ENCODE measurements at places on chromosomes 1 and 21.

- DNase-seq, result peak; percentile 58
Measured at GRCh38 chr1:29453502-29454240, 217.3 kb downstream of the PTPRU start.

- no peak for DNase-seq
Measured at GRCh38 chr1:4071653-4072052, 171.6 kb upstream of the C1orf174 start.

DNA sequence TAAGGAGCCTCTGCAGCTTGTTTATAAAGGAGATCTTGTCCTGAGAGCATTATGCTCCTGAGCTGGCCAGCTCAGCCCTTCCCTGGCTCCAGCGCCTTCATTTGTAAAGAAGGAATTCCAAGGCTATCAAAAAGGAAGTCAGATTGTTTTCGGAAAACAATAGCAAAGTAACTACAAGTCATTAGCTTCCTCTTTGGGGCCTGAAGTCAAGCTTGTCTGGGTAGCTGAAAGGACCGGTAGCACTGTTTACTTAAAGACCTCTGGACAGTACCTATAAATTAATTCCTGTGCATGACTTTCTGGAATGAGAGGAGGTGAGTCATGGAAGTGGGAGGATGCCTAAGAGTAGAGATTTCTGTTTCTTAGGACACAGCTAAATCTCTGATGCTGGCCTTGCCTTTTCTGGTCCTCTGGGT, 20.7 kb upstream of the GJA5 start:
- DNase-seq, result no peak

GRCh38 chr1:8073112-8073855, 47.2 kb upstream of the ERRFI1 start:
- DNase-seq, result no peak

DNA sequence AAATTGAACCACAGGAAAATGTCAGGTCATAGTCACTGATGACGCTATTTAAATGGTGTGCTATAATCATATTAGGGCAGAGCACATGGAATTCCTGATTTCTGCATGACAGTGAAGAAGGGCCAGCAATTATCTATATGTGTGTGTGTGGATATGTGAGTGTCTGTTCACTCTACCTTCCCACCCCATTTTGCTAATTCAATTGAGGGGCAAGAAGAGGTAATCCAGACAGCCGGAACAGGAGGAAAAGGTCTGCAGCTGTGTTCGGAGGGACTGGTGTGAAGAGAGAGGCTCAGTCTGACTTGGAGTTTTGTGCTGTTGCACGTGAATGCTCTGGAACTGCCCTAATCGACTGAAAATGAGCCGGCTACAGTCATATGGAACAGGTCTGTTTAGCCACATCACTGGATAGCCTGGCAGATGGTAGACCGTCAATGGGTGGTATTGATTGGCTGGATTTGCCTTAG, 5.1 kb upstream of the ELAVL4 start:
- DNase-seq, result no peak

- peak; percentile 73 for DNase-seq
Measured at GRCh38 chr21:31132574-31133242, 94.4 kb upstream of the KRTAP19-8 start.

Data from RPMI7951 (cell line).